EH (cell line): ENCODE measurements at places on chromosomes 12 and 14.
A peak's percentile ranks its signal among the peaks of the same experiment; 100 is the strongest.

GRCh38 chr12:124296295-124296915 is 1.5 kb downstream of the RFLNA start:
- DNase-seq, result no peak

GRCh38 chr12:95681210-95681765 is 109.3 kb downstream of the NTN4 start:
- DNase-seq, result no peak

GRCh38 chr12:47808050-47808449 is 11.7 kb downstream of the HDAC7 start:
- peak; percentile 65 for DNase-seq

DNA sequence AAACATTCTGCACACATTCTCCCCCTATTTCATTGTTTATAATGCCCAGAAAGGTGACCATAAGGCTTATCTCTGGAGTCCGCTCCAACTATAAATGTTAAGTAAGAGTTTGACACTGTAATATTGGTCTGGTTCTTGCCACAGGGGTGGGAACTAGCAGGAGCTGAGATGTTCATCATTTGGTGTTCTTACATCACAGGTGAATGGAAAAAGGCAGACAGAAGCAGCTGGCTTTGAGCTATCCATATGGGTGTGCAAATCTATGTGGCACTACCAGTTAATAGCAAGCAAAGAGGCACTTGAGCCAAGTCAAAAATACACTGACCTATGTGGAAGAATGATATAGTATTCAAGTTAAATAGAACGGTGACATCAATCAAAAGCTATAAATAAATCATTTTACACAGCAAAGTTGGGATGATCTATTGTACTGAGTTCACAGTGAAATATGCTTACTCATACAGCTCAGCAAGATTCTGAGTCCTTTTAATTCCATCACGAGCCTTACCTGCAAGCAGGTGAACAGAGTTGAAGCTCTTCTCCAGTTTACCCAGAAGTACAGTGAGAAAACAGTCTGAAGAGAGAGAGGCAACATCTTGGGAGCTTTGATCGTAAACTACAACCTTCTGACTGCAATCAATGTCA is 43.2 kb downstream of the DUSP16 start:
- DNase-seq, result no peak

GRCh38 chr12:94553130-94553519 is 93.5 kb upstream of the CEP83 start:
- peak; percentile 72 for DNase-seq

DNA sequence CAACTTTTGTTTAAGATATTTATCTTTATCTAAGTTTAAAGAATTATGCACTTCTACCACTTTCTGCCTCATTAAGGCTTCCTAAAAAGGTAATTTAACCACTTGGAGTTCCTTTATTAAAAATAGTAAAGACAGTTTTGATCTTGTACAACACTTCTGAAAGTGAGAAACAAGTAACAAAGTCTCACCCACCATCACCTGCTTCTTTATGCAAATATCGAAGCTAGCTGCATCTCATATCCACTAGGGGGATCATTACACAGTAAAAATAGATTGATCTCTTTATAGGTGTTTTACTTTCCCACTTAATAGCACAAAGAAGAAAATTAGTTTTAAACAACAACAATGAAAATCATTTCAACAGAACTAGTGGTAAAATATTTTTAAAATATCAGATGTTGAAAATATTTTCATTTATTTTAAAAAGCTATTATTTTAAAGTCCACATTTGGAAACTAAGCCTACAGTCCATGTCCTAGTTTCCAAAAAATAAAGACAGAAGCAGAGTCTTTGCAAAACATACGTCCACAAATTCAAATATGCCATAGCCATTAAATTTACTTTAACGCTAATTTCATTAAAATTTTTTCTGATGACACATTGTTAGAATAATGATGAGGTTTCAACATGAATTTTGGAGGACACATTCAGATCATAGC is 160.0 kb upstream of the SOX5 start:
- peak; percentile 4 for DNase-seq

DNA sequence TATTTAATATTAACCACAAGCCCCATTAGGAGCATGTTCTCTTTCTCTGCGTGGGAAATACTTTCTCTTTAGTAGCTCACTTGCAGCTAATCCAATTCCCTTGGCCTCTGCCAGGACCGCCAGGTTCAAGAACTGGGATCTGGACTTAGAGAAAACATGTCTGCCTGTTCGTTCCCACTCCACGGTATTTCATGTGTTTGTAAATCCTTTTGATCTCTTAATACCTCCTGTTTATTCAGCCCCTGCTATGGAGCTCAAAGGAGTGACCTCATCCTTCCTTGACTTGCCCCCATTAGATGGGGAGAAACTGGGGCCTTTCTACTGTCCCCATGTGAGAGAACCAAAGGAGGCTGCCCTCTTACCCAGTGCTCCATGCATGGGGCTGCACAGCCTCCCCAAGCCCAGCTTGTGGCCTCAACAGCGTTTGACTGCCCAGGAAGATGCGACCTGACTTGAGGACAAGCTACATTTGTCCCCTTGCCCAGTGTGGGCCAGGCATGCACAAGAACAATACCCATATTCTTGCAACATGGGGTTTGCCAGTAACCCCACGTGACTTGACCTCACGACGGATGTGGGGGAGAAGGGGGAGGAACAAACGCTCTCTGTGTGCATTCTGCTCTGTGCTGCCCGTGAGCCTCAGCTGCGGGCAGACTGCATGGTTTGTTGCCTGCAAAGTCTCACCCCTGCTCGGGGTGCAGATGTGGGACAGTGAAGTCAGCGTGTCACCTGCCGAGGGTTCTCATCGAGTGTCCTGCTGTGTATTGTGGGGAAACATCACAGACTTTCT is 30.3 kb downstream of the CD9 start:
- no peak for DNase-seq

DNA sequence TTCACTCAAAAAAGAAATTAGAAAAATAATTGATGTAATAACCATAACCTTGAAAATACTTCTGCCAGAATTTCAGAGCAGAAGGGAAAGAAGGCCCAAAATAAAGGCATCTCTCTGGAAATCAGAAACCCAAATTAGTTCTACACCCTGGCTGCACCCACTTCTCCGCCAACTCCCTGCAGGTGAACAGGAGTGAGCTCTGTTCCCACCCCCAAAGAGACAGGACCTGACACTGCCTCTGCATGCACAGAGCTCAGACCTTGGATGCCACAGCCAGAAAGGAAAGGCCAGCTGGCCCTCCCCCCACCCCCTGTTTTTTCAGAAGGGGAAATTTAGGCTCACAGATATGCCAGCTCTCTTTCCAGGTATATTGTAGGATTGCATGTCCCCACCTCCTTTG is 228.2 kb downstream of the BCL11B start:
- DNase-seq, result no peak

DNA sequence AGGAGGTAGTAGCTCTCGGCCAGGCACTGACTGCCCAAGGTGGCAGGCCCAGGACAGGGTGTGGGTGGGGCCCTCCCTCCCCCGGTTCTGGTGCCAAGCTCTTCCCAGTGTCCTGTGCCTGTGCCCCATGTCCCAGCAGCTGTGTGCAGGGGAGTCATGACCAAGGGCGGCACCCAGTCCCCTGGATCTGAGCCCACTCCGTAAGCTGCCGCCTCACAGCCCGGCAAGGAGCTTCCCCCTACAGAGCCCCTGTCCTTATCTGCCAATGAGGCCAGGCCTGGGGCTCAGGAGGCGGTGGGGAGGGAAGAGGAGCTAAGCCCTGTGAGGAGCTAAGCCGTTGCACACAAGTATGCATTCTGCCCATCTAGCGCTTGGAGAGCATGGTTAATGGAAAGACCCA is 5.6 kb upstream of the C14orf180 start:
- DNase-seq, result no peak

- DNase-seq, result no peak
These were observed 63.8 kb downstream of the DACT1 start for GRCh38 chr14:58701604-58702003.

DNA sequence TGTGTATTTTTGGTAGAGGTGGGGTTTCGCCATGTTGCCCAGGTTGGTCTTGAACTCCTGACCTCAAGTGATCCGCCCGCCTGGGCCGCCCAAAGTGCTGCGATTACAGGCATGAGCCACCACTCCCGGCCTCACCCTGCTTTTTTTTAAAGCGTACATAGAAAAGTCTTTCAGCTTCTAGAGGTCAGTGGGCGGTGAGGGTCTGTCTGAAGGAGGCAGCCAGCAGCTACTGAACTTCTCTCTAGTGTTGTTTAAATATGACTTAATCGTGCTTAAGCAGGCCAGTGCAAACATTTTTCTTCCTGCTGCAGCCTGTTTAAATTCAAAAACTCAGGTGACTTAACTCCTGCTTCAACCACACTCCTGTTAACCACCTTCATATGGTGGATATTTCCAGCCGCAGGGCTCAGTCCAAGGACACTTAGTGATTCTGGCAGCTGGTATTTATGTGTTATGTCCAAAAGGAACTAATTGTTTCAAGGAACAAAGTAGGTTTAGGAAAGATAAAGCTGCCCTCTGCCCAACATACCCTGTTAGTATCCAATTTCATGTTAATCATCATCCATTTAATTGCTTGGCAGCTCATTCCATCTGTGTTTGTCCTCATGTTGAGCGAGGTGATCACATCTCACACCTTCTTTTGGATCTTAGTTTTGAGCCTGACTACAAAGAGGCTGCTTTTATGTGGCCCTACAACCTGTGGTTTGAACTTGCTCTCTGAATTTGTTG is 2.0 kb downstream of the PRKAB1 start:
- DNase-seq, result peak; percentile 13

DNA sequence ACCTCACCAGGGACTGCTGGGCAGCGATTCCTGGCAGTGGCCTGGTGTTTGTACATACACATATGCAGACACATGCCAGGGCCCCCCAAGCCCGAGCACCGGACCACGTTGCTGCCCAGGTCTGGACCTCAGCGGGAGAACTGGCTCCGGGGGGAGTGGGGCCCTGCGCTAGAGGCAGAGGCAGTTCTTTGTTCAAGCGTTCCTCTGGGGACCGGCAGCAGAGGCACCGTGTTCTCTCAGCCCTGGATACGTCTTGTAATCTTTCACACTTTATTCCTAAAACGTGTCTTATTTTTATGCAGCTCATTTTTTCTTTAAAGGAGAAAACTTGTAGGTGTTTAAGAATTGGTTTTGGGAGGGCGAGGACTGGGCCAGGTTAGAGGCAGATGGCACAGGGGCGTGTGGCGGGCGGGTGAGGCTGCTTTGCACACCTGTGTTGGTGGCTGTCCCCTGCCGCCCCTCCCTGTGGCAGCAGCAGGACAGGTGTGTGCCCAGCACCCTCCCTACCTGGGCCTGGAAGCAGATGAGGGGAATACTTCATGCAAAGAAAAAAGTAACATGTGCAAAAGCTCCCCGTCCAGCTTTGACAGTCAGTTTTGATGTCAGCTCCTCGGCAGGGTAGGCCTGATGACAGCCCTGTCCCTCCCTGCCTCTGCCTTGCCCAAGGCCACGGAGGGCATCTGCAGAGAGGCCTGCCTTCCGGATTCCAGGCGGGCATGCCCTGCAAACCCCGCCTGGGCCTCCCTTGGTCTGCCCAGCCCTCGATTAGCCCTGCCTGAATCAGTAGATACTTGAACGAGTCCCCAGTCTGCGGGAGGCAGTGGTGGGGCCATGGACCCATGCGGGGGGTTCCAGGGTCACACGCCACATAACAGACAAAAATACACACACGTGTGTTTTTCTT is 7.0 kb upstream of the PUS1 start:
- DNase-seq, result no peak

DNA sequence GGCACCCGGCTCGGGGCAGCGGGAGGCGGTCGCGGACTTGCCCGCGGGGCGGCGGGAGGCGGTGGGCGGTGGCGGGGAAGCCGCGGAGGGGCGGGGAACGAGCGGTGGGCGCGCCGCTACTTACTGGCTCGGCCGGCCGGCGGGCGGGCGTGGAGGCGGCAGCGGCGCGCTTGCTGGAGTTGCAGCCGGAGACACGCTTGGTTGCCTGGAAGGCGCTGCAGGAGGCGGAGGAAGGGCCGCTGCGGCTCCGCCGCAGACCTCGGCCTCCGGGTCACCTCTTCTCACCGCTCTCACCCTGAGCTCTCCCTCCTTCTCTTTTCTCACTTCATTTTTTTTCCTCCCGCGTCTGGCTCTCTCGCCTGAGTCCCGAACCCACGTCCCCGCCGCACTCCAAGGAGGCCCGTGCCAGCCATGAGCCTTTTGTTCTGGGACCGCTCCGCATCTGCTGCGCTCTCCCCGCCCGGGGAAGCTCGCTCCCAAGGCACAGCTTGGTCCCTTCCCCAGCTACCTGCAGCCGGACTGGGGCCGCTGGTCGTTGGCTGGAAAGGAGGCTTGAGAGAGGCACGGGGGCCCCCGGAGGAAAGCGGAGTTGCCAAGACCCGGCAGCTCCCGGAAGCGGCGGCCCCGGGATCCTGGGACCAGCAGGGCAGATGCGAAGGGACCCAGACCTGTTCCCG is 592 bp upstream of the KCNK10 start:
- peak; percentile 16 for DNase-seq

- peak; percentile 63 for DNase-seq
These were observed 456.2 kb downstream of the FOXG1 start for GRCh38 chr14:29222671-29223268.

DNA sequence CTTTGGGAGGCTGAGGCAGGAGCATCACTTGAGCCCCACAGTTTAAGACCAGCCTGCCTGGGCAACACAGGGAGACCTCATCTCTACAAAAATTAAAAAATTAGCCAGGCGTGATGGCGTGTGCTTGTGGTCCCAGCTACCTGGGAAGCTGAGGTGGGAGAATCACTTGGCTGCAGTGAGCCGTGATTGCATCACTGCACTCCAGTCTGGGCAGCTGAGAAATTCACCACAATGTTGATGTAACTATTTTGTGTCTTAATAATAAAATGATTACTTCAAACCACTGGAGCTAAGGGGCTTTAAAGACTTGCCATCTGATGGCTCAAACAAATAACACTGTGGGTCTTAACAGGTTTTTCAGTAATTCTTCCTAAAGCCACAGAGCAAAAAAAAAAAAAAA is 10.8 kb downstream of the ERH start:
- DNase-seq, result no peak

- no peak for DNase-seq
These were observed 88.6 kb downstream of the RAD51B start for GRCh38 chr14:67908052-67908754.

- DNase-seq, result no peak
These were observed 39.2 kb upstream of the RPH3A start for GRCh38 chr12:112752303-112752702.

DNA sequence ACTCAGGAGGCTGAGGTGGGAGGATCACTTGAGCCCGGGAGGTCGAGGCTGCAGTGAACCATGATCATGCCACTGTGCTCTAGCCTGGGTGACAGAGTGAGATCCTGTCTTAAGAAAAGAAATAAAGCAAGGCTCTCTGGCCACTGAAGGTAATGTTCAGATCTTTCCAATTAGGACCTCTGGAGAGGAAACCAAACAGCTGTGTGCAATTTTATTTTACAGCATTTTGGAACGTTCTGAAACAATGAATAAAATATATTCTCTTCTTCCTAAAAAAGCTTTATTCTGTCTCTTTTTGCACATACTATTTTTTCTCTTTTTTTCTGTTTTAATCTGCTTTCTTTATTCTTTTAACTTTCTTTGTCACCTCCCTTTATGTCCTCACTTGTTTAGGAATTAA is 5.0 kb upstream of the YBX3 start:
- no peak for DNase-seq

- no peak for DNase-seq
These were observed 86.4 kb downstream of the SPPL3 start for GRCh38 chr12:120817559-120818330.

- DNase-seq, result no peak
These were observed 28.7 kb downstream of the UBE2N start for GRCh38 chr12:93413064-93413463.
